ENCODE measurements at places on chromosomes 3 and 15. TPM values are rescaled to one million over a fixed set of nuclear protein-coding genes. Genes with fewer than 3 reads are reported as not detected.

GRCh38 chr15:40266828-40267304 is 16.0 kb downstream of the ANKRD63 start:
- DNase-seq, result no peak

DNA sequence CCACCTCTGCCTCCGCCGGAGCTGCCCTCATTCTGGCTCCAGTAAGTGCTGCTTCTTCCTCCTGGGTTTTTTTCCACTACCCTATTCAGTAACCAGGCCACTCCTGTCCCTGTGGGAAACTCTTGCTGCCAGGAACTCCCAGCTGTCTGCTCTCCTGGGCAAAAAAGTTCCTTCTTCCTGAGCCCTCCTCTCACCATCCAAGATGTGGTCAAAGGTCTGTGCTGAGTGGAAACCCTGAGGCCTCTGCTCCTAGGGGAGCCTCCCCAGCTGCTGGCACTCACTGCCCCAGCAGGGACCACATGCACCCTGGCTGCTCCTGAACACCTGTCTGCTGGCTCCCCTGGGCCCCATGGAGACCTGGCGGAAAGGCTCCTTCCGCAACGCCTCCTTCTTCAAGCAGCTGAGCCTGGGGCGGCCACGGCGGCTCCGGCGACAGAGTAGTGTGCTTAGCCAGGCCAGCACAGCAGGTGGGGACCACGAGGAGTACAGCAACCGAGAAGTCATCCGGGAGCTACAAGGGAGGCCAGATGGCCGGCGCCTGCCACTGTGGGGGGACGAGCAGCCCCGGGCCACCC is 454 bp downstream of the C15orf62 start:
- no peak for DNase-seq

DNA sequence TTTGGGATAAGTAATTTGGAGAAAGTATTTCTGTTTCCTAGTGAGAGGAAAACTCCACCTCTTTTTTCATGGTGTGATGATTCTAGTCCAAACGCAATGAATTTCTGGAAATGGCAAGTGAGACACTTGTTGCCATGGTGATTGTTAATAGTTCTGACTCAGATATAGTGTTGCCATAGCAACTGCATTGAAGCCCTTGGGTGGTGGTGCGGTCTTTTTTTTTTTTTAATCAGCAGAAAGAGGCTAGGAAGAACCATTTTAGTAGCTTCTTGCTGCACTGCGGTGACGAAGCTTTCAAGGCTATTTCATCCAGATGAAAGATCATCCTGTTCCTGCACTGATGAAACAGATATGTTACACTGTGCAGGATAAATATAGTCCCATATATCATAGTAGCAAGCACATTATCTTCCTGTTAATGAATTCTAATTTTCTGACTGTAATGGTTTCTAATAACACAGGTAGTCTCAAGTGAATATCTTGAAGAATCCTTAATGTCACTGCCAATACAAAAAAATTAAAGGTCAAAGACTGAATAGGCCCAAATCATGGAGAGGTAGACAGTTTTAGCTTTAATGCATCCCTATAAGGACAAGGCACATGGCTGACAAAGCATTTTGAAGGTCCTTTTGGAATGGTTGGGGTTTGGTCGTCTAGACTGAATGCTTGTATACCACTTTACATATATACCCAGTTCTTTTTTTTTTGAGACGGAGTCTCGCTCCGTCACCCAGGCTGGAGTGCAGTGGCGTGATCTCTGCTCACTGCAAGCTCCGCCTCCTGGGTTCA is 125.1 kb upstream of the ZBTB20 start:
- DNase-seq, result no peak

DNA sequence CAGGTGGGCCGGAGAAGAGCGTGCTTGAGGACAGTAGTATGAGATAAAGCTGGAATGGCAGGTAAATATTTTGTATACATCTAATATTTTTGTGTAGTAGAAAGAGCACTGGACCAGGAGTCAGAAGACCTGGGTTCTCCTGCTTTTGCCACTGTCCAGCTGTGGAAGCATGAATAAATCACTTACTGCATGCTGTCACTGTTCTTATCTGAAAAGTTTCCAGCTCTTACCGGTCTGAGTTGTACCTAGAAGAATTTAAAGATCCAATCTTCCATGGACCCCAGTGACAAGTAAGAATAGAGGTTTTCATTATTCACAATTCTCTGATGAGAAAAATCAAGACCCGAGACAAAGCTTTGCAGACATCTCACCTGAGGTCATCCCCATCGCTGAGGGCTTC is 5.9 kb downstream of the XPC start:
- no peak for DNase-seq

- no peak for DNase-seq
These were observed 58.8 kb downstream of the HES1 start for GRCh38 chr3:194194757-194195085.

- no peak for DNase-seq
These were observed 426.1 kb upstream of the THBS1 start for GRCh38 chr15:39154776-39155175.

GRCh38 chr15:85443593-85444087 is 63.2 kb downstream of the AKAP13 start:
- no peak for DNase-seq

FES gene
- total RNA-seq, result 5.8 TPM

OR5K2 gene
- not detected for total RNA-seq

PROS1 gene
- total RNA-seq, result 0.32 TPM

GRCh38 chr3:192816351-192816750 is 89.0 kb upstream of the FGF12 start:
- no peak for DNase-seq

DNA sequence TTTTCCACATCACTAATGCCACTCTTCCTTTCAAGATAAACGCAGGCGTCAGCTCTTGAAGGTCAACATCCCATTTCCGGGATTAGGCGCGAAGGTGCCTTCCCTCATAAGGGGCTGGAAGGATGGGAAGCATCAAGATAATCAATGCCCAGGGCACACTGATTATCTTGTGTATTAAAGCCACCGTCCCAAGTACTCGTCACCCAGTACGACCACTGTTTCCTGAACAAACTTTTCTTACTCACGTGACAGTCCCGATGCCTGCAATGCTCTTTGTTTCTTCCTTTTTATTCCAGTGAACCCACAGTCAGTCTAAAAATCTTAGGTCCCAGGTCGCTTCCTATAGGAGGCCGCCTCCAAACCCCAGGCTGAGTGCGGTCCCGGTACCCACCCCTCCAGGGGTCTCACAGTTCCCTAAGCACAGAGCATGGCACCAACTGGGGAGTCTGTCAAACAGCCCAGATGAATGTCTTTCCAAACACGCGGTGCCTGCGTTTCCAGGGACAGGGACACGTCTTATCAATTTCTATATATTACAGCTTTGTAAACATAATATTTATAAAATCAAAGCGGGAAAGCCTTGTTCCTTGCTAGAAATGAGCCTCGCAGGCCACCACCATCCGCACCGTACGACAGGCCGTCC is 589 bp downstream of the ANAPC13 start:
- peak; percentile 87 for DNase-seq

DNA sequence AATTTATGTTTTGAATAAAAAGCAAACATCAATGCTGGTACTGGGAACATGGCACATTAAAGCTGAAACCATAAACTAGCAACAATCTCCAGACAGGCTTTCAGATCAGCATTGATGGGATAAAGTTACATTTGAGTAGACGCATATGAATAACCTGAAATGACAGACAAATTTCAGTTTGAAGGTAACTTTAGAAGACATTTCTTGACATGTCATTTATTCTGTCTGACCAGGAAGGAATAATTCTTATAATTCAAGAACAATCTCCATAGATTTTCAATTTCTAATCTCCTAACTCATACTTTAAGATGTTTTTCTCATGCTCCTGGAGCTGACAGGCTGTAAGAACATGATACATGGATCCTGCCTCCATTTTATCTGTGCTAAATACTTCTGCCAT is 69.8 kb downstream of the PLCH1 start:
- no peak for DNase-seq

DNA sequence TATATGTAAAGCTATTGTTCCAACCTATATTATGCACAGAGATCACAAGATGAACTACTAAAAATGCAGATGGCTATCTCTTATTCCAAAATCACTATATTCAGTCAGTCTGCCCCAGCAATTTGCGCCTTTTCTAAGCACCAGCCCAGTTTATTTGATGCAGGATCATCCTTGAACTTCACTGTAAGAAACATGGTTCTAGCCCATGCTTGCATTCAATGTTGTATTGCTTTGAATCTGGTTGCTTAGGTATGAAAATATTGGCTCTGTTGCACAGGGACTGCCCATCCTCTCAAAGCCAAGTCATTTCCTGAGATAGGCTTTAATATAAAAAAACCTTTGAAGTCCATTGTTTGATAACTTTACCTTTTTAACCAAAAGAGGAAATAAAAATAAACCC is 170.5 kb upstream of the LRIG1 start:
- DNase-seq, result no peak

DNA sequence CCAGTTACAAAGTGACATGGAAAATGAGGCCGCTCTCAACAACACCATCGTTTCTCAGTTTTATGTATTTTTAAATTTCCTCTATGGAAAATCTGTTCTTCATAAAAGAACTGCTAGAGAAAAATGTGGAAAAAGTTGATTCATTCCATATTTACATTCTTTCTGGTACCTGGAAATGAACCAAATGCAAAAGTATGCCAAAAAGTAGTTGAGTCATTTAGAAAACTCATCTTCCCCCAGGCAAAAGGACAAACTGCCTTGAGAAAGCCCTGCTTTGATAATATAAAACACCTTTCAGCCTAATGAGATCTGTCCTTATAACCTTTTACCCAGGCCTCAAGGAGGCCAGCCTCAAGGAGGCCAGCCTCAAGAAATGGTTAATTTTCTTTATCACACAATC is 283.0 kb upstream of the VEPH1 start:
- DNase-seq, result no peak

- no peak for DNase-seq
These were observed 439.3 kb upstream of the ARPP21 start for GRCh38 chr3:35200056-35200455.

DNA sequence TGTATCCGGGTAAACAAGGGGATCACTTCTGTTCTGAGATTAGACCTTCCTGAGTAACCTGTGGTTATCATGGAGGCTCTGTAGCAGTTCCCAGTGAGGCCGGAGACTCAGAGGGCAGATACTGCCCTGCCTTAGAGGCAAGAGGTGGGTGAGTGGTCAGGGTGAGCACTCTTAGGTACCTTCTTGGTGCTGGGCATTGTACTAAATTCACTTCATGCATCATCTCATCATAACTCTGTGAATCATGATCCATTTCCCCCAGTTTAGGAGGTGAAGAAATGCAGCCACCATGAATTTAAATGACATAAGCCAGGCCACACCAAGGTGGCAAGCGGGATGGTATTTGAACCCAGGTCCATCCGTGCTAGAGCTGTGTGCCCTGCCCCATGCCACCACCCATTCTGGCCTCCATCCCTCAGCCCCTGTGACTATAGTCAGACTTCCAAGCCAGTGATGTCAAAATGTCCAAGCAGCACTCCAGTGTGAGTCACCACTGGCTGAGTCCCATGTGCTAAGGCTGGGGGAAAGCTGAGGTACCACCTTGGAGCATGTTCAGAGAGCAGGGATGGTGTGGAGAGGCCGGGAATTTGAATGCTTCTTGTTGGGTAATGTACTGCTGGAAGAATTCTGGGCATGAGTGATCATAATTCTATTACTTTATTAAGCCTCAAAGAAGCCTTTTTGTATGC is 88.8 kb downstream of the EPHB1 start:
- no peak for DNase-seq

All from activated T-cell treated with anti-CD3 and anti-CD28 coated beads, Interleukin-2, amount 50 U/mL, for 4 hours (primary cell).